ENCODE measurements at places on chromosomes 7 and 10.
A peak's percentile ranks its signal among the peaks of the same experiment; 100 is the strongest.

GRCh38 chr7:95469848-95470247 lies 15.9 kb upstream of the ASB4 start:
- no peak for DNase-seq

GRCh38 chr10:124236816-124237215 lies 143.4 kb upstream of the CHST15 start:
- DNase-seq = no peak

DNA sequence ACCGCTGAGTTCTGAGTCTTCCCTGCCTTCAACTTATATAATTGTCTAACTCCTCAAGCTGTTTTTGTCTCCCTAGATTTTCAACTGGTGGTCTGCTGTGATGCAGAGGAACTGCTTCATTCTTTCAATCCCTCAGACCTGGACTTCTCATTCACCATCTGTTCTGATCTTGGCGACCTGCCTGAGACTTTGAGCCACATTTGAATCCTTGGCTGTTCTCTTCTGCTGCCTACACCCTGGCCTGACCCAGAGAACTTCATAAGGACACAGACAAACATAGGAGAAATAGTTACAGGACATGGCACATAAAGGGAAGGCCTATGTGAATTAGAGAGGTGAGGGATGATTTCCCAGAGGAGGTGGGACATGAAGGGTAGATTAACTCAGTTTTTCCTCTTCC lies 326.7 kb downstream of the PTEN start:
- no peak for DNase-seq

DNA sequence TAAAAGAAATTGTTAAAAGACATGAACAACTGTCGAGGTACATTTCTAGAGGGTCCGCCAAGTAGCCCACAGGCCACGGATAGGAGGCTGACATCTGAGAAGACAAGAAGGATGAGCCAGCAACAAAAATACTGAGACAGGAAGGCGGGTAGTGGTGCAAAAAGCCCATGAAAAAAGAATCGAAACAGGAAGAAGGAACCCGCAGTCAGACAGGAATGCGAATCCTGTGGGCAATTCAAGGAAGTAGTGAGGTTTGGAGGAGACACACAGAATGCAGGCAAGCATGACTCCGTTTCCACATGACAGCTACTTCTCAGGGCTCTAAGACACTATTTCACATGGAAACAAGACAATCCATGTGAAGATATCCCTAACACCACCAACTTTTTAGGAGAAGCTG lies 125.2 kb downstream of the DOCK4 start:
- peak; percentile 90 for DNase-seq

DNA sequence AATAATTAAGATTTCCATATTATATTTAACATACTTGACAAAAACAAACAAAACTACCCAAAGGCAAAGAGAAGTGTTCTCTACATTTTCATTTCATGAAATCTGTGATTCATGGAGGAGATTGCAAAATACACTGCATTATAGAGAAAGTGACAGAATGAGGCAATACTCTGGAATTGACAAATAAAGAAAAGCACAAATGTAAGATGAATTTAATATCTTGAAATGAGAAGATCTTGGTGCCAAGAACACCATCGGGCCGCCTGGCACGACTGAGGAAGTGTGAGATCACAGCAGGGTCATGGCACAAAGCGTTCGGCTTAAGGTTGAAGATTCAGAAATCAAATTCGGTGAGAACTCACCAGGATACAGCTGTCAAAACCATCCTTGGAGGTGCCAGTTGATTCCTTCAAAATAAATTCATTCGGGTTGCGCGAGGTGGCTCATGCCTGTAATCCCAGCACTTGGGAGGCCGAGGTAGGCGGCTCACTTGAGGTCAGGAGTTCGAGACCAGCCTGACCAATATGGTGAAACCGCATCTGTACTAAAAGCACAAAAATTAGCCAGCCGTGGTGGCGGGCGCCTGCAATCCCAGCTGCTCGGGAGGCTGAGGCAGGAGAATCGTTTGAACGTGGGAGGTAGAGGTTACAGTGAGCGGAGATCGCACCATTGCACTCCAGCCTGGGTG lies 174.0 kb upstream of the PFKP start:
- no peak for DNase-seq

- no peak for DNase-seq
Observed at GRCh38 chr7:142771353-142771723, 568 bp downstream of the PRSS2 start.

- no peak for DNase-seq
Observed at GRCh38 chr7:89247207-89247606, 451.7 kb upstream of the TEX47 start.

GRCh38 chr7:47580811-47581331 lies 1.0 kb downstream of the TNS3 start:
- DNase-seq = no peak

DNA sequence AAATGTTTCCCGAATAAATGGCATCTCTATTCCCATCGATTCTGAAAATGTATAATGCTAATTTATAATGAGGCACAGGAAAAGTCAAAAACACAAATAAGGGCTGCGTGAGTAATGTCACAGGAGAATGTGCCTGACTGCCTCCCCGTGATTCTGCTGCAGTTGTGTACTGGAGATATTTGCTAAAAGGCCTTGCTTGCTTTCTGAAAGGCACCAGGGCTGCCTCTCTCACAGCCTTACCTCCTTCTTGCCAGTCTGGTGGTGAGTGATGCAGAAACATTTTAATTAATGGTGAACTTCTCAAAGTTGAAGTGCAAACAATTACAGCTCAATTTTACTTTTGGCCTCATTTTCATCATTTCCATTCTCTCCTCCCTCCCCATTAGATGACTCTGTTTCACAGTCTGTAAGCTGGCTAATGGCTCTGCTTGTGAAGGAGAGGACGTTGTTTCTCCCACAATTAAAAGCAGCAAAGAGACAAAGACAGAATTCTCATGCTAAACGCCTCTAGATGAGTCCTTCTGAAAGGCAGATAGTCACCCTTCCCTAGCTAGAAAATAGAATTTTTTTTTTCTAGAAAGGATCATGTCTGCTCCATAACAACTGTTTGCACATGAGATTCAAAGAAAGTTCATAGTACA lies 377.6 kb downstream of the MDFIC start:
- DNase-seq = no peak

DNA sequence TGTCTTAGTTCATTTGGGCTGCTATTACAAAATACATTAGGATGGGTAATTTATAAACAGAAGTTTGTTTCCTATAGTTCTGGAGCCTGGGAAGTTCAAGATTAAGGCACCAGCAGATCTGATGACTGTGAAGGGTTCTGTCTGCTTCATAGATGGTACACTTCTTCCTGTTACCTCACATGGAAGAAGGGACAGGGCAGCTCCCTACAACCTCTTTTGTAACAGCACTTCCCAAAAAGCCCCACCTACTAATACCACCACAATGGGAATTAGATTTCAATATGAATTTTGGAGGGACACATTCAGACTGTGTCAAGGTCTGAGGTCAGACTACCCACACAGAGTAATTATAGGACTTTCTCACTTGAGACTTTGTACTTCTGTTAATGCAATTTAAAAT lies 260.3 kb downstream of the ARHGAP12 start:
- no peak for DNase-seq

GRCh38 chr7:148115308-148115707 lies 475.3 kb upstream of the C7orf33 start:
- no peak for DNase-seq

DNA sequence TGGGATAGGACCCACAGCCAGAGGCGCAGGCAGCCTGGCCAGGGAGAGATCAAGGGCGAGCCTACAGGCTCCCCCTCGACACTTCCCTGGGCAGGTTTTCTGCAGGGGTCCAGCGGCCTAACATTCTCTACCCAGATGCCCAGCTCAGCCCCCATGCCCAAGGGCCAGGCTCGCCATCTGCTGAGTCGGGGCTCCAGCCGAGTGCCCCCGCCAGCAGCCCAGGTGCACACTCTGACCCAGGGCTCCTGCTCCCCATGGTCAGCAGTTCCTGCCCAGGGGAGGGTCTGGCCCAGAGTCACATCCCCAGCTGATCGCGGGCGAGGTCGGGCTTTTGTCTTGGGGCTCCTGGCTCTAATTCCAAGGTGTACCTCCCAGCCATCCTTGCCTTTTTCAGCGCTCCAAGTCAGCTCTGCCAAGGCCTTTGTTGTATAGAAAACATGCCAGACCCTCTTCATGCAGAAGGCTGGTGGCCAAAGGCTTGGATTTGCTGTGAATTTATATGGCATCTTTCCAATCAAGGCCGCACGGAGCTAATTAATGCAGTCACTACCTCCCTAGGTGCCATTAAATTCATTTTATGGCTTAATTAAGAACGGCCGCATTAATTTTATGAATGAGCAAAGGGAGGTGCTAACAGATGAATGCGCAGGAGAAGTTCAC lies 120.6 kb downstream of the LRRC18 start:
- no peak for DNase-seq

GRCh38 chr7:16015981-16016380 lies 329.5 kb upstream of the MEOX2 start:
- DNase-seq = no peak

- no peak for DNase-seq
Observed at GRCh38 chr7:27154369-27154768, 2.0 kb upstream of the HOXA3 start.

- DNase-seq = no peak
Observed at GRCh38 chr7:117184367-117184766, 138.5 kb downstream of the WNT2 start.

DNA sequence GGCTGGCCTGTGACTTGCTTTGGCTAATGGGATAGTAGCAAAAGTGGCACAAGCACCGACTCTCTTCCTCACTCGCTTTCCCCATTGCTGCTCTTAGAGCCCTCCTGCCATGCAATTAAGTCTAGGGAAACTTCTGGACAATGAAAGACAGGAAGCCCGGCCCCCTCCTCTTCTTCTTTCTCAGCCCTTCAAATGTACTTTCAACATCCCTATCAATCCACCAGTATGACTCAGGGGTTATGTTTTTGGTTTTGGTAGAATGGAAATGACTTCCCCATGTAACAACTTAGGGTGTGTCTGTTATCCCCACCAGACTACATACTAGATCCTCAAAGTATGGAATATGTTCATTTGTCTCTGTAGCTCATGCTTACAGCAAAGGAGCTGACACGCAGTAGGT lies 139.0 kb upstream of the GDF10 start:
- DNase-seq = no peak

GRCh38 chr7:36497775-36498174 lies 108.1 kb downstream of the ANLN start:
- DNase-seq = no peak

DNA sequence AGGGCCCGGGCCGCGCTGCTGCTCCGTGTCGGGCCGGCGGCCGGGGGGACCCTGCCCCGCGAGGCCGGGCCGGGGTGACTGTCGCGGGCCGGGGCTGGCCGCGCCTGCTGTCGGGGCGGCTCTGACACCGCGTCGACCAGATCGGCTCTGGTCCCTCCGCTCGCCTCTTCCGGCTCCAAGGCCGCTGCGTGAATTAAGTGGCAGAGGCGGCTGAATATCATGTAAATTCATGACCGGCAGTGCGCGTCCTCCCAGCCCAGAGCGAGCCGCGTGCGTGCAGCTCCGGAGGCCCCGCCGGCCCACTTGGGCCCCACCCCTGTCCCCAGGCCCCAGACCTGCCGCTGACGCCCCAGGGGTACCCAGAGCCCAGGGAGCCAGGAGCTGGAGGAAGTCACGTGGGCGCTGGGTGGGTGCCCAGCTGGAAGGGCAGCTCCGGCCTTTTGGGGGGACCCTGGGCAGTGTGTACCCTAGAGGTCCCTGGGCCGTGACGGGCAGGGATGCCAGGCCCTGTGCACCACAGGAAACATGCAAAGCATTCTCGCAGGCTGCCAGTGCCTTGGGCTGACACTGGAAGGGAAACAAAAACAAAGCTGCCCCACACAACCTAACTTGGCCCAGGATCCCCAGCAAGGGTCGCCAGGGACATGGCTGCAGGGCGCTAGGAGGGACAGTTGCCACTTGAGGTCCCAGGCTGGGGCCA lies 584.0 kb upstream of the MKI67 start:
- no peak for DNase-seq
